ENCODE measurements at places on chromosomes 16 and 17.

DNA sequence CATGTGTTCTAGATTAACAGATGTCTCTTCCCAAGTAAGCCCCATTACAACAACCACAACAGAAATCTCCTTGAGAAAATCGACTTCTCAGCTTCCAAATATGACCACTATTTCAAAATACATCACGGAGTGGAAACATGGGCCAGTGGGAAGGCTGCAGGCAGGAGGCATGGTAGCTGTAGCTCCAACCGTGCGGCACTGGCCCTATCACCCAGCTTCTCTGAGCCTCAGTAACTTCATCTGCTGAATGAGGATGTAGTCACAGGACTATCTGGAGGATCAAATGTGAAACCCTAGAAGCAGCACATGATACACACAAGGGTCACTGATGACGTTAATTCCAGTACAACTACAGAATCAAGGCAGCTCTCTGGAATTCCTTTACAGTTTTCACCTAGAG lies 112.2 kb downstream of the VPS53 start:
- DNase-seq: peak; percentile 39

GRCh38 chr16:17724242-17724898 lies 253.6 kb upstream of the XYLT1 start:
- DNase-seq: peak; percentile 95

GRCh38 chr17:3843935-3844516 lies 2.0 kb downstream of the NCBP3 start:
- peak; percentile 29 for DNase-seq

- DNase-seq: peak; percentile 72
Observed at GRCh38 chr17:44002141-44002848, 2.1 kb upstream of the NAGS start.

DNA sequence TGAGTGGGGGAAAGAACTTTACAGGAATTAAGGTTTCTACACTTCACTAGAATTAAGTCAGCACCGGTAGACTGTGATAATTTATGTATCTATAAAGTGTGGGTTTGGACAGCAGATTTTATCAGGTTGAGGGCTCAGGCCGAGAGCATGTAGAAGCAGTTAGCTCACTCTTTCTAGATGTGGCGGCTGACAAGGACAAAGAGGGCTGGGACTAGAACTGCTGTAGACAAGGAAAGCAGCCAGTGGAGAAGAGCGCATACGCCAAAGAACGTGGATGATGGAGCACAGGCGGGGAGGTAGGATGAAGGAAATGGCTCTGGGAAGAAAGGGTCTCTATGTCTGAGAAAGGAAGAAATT lies 504 bp upstream of the GOSR1 start:
- DNase-seq: no peak

- DNase-seq: peak; percentile 12
Observed at GRCh38 chr16:997440-998051, 16.0 kb downstream of the SOX8 start.

DNA sequence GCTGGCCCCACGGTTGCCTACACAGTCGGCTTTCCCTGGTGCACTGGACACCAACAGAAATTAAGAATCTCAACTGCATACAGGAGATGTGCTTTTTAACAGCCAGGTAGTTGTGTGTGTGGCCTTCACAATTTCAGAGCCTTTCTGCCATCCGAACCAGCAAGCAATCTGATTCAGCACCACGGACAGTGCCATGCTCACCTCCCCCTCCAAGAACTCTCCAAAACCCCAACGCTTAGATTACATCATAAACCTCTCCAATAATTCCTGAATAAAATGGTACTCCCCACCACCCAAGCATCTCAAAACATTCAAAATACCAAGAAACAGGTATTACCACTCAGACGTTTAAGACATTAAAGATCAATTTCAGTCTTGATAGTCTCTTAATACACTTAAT lies 31.8 kb downstream of the USP7 start:
- peak; percentile 57 for DNase-seq

GRCh38 chr17:73481676-73482075 lies 162.6 kb downstream of the SDK2 start:
- no peak for DNase-seq

GRCh38 chr17:4944163-4944553 lies 4.1 kb downstream of the RNF167 start:
- DNase-seq: no peak

DNA sequence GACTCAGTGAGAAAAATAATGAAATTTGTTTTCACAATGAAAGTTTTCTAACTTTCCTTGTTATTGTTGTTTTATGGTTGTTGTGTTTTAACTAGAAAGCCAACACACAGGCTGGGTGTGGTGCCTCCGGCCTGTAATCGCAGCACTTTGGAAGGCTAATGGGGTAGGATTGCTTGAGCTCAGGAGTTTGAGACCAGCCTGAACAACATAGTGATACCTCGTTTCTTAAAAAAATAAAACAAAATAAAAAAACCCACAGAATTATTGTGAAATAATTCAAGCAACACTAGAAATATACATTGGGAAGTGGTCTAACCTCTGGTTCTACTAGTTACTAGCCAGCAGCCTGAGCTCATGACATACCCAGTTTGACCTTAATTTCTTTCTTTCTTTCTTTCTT lies 630 bp downstream of the MILR1 start:
- DNase-seq: no peak

DNA sequence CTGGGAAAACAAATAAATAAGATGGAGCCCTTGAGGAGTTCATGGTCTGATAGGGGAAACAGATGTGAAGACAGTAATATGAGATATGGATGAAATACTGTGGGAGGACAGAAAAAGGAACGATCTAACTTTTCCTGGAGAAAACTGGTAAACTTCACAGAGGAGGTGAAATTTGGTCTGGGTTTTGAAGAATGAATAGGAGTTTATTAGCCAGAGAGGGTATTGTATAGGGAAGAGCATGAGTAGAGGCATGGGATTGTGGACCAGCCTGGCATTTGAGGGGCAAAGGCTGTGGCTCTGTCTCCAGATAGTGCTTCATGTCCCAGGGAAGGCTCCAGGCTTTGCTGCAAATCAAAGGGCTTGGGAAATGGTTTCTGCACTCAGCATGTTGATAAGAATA lies 1.6 kb downstream of the LPO start:
- no peak for DNase-seq

DNA sequence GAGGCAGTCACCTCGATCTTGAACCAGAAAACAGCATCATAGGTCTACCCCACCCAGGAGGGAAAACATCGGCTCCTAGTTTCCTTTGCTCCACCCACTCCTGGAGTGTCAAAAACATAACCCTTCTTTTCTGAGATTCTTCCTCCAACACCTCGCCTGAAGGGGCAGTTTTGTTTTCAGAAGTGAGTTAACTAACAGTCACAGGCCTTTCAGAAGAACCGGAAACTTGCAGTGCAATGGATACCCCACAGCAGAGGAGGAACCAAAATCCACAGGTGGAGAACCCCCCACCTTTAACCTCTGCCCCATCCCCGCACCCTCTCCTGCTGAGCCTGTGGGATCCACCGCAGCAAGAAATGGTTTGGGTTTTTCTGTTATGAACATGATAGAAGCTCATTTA lies 7.8 kb upstream of the TEX2 start:
- DNase-seq: no peak

DNA sequence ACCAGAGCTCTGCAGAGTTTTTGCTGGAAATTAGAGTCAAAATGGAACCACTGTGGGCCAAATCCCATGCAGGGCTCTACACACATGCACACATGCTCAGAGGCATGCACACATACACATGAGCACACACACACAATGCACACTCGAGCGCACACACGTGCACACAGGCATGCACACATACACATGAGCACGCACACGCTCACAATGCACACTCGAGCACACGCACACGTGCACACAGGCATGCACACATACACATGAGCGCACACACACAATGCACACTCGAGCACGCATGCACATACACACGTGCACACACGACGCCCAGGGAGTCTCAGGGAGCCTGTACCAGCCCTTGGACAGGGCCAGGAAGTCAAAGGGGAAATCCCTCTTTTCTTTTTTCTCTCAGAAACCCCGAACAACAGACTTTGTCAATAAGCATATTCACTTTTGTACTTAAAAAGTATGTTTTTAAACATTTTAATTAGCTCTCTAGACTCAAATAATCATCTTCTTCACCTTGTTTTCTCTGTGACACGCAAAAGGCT lies 8.5 kb upstream of the METRNL start:
- DNase-seq: no peak

DNA sequence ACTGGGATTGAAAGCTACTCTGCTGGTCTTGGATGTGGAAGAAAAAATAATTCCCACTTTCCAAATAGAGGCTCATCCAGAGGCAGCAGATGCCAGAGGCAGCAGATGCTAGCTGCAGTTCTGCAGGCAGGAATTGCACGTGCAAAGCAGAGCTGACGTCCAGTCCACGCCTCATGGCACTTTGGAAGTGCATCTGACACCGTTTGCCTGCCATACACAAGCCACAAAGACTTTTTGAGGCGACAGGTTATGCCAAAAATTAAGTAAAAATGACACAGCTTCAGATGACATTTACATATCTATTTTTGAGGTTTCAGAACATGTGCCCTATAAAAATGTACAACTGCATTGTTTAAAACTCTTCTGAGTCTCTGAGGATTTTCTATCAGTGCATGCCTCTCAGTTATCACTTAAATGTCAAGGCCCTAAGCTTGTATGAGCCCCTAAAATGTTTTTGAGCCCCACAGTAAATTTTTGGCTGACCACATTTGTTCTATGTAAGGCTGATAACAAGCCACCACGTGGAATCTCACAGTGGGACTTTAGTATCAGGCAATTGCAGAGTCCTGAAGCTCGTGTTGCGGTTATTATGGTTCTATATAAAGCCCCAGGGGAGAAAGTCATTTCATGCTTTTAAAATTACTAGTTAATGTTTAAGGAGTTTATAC lies 239.2 kb downstream of the PRKCA start:
- peak; percentile 85 for DNase-seq

- DNase-seq: peak; percentile 66
Observed at GRCh38 chr17:63039899-63040602, 74.0 kb downstream of the TANC2 start.

- peak; percentile 92 for DNase-seq
Observed at GRCh38 chr16:11639925-11640899, 28.0 kb upstream of the SNN start.

DNA sequence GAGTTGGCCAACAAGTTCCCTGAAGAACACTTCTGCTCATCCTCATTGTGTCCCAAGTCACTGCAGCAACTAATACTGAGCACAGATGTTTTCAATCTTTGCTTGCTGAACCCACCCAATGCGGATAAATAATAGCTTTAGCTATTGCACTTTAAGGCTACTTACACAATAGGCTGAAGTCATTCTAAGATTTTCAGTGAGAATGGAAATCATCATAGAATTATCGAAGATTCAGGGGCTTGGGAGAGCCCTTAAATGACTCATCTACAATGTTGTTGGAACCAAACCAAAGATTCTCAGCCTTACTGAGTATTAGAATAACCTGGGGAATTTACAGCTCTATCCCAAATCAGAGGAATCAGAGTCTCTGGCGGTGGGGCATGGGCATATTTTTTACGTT lies 51.2 kb downstream of the SYCE1L start:
- peak; percentile 37 for DNase-seq

Measured in fibroblast of skin of scalp (primary cell).